Central memory CD4-positive, alpha-beta T cell (primary cell): ENCODE measurements at places on chromosomes 1 and 21.

DNA sequence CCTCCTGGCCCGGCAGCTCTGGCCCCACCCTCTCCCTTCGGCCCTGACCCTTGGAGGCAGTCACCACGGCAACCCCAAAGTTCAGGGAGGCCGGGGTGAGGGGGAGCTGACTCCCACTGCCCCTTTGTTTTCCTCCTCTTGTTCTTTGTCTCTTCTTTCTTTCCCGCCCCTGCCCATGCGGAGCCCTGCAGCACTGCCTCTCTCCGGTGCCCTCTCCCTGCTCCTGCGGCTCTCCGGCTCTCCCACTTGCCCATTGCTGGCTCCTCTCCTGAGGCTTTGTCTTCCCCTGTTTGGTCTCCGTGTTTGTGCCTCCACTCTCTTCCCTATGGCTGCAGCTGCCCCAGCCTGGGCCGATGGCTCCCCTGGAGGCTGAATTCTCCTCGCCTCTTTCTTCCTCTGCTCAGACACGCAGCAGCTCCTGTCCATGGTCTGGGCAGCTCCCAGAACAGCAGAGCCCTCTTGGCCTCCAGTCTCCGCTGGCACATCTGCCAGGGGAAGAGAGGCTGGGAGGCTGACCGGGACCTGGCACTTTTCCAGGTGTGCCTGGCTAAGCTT is 5.8 kb downstream of the CELSR2 start:
- DNase-seq = no peak

GRCh38 chr1:112457241-112457640 is 51.5 kb upstream of the WNT2B start:
- DNase-seq = no peak

DNA sequence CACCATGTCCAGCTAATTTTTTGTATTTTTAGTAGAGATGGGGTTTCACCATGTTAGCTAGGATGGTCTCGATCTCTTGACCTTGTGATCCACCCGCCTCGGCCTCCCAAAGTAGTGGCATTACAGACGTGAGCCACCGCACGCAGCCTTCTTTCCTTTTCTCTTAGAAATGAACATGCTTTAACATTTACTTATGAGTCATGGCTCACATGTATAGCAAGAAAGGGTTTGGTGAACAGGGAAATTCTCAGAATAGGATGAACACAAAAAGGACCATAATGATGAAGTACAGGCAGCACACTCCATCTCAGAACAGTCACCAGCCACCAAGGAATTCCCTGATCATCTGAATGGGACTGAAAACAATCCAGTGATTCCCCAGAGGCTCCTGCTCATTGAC is 9.4 kb upstream of the VAMP4 start:
- DNase-seq = no peak

DNA sequence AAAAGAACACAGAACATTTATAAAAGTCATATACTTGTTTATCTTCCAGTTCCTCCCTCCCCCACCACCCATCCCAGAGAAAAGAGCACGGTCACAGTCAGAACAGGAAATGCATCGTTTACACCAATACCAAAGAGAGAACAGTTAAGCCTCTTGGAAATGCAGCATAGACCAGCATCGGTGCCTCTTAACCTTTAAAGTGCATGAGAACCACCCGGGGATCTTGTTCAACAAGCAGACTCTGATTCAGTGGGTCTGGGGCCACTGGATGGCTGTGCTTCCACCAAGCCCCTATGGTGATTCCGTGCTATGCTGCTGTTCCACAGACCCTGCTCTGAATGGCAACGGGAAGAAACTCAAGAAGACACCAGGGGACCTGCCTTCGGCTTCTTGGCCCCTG is 19.2 kb downstream of the FAM89A start:
- no peak for DNase-seq

- DNase-seq = no peak
Measured at GRCh38 chr1:92791487-92792066, 6.7 kb upstream of the EVI5 start.

- peak; percentile 66 for DNase-seq
Measured at GRCh38 chr1:36366091-36366661, 19.5 kb downstream of the STK40 start.

GRCh38 chr1:241963722-241964121 is 6.2 kb downstream of the BECN2 start:
- no peak for DNase-seq

GRCh38 chr1:34057347-34058130 is 107.5 kb downstream of the CSMD2 start:
- no peak for DNase-seq

DNA sequence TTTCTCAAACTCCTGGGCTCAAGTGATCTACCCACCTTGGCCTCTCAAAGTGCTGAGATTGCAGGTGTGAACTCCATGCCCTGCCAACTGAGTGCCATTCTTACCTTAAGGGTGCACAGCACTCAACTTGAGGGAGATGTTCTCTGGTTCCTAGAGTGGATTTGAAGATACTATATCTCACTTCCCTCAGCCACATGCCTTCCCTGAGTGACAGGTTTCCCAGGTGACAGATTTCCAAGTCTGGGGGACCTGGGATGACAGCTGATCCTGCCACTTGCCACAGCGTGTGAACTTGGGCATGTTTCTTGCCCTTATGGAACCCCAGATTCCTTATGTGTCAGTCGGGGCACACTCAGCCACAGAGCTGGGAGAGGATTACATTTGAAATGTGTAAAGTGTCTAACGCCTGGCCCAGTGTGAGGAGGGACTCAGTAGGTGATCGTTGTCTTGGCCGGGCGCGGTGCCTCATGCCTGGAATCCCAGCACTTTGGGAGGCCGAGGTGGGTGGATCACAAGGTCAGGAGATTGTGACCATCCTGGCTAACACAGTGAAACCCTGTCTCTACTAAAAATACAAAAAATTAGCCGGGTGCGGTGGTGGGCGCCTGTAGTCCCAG is 29.6 kb upstream of the BTG2 start:
- DNase-seq = no peak

- DNase-seq = no peak
Measured at GRCh38 chr1:2082064-2082463, 31.9 kb downstream of the PRKCZ start.

DNA sequence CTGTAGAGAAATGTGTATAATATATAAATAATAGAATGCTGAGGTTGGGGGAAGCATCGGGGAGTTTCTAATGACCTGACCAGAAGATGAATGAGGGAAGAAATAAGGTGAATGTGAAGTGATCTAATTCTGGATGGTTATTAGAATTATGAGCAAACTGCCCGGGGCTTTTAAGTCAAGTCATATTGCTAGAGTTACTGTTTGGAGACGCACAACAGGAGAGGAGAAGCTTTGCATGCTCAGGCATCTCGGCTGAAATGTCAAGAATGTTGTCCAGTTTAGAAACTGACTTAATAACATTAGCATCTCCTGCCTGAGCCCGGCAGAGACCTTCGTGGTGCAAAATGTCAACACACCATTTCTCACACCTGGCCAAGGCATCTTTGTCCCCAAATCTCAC is 119.1 kb downstream of the RRAGC start:
- DNase-seq = no peak

DNA sequence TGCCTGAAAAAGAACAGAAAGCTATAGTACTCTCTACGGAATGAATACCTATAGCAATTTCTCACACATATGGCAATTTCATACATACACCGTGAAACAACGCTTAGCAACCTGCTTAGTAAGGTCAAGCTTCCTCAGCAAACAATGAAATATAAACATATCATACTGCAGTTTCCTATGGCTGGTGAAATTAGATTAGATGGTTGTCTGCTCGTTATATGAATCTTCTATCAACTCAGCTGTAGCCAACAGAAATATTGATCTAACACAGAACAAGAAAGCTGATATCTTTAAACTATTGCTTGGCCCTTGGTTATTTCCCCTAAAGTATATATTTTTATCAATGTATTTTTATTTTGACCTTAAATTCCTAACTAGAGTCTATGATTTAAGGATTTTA is 187.8 kb downstream of the SLC44A5 start:
- DNase-seq = no peak

GRCh38 chr21:44718571-44718970 is 7.2 kb upstream of the TSPEAR start:
- no peak for DNase-seq

DNA sequence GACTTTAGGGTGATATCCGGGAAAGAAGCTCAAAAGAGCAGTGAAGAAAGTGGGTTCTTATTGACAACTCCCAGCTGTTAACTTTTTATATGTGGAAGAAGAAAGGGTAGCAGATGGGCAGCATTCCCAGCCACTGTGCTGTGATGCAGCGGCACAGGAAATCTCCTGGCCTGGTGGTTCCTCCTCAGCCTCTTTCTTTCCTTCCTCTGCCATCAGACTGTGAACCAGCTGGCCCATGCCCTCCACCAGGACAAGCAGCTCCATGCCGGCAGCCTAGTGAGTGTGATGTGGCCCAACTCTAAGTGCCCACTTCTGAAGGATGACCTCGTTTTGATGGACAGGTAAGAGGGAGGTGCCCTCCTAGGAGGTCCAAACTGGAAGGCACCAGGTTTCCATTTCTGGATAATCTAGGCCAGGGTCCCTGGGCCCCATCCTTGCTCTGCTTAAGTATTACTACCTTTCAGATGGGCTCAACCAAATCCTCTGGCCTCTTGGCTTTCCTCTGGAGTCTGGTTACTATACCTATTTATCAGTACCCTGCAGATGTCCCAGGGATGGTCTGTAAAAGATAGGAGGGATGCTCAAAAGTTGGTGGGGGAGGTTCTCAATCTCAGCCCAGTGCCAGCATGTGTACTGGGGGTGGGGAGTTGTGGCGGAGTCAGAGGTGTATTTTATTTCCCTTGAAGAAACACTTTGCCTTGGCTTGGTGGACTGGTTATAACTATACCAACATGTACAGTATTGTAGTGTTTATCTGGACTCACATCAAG is 17.0 kb downstream of the MFN2 start:
- DNase-seq = no peak

DNA sequence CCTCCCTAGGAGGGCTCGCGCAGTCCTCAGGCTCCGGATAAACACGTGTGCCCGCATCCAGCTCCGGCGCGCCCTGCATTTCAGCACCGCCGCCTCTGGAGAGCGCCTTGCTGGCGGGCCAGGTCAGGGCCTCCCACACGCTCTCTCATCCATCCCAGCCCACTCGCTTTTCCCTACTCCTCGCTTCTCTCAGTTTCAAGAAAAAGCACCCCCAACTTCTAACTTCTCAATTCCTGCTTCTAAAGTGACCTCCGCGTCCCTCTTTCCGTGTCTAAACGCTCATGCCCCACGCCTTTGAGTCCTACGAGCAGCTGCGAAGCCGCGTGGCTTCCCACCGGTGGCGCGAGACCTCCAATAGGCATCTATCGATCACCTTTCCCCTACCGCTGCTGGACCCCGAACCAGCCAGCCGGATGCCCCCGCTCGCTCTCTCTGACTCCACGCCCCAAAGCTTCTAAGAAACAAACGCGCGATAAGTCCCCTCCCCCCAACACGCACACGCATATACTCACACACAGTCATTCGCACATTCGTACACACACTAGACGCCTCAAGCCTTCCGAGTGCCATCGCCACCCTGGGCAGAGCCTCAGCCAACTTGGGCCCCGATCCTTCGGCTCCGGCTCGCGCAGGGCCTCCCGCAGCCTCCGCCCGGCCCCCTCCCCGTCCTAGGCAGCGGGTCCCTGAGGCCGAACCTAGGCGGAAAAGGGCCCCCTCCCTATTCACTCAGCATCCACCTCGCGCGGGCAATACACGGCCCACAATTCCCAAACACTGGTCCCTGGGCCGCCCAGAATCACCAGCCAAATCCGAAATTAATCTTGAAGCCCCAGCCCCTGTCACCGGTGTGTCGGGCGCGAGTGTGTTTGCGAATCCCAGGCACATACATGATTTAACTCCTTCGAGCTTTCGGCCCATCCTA is 1.1 kb downstream of the NMNAT2 start:
- peak; percentile 13 for DNase-seq

- DNase-seq = no peak
Measured at GRCh38 chr1:76053021-76053420, 21.5 kb upstream of the ST6GALNAC3 start.

GRCh38 chr1:76352741-76353435 is 278.3 kb downstream of the ST6GALNAC3 start:
- DNase-seq = no peak

DNA sequence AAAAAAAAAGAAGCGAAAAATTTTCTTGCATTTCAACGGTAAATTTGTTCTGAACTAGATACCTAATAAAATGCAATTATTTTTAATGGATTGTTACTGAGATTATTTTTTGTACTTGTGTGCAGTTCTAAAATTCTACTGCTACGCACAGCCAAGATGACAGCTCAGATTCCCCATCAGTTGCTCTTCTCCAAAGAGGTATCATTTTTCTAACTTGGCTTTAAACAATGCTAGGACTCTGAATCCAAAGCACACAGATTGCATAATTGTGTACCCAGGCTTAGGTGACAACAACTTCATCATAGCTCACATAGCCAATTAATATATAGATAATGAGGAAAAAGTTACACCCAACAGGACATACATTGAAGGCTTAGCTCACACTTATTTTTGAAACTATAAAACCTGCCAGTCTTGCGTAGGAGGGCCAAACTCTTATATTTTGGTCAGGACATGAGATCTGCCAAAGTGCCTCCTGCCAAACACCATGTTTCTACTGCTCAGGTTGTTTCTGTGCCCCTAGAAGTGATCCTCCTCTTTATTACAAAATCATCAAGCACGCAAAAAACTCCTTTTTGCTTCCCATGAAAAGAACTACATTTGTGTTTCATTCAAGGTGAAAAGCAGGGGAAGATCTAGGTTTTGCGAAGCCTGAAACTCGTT is 10.6 kb upstream of the ZNHIT6 start:
- no peak for DNase-seq

DNA sequence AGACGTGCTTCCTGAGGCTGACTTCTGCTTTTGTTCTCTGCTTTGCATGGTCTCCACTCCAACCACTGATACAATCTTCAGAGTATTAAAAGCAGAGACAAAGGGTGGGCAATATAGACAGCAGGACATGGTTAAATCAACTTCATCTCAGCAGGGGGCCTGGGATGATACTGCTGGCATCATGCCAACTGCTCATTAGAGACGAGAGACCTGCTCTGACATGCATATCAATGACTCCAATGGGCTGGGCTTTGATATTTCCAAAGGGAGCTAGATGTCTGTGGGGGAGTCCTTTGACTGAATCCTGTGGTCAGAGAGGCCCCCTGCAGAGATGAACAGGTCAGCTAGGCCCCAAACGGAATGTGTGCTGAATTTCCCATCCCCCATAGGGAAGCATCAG is 106.6 kb downstream of the ACTL8 start:
- no peak for DNase-seq

GRCh38 chr1:14106126-14106525 is 406.1 kb downstream of the PRDM2 start:
- DNase-seq = no peak
